ENCODE measurements at places on chromosomes 5 and 9.

- no peak for DNase-seq
Measured at GRCh38 chr9:112198646-112199045, 23.5 kb upstream of the SUSD1 start.

DNA sequence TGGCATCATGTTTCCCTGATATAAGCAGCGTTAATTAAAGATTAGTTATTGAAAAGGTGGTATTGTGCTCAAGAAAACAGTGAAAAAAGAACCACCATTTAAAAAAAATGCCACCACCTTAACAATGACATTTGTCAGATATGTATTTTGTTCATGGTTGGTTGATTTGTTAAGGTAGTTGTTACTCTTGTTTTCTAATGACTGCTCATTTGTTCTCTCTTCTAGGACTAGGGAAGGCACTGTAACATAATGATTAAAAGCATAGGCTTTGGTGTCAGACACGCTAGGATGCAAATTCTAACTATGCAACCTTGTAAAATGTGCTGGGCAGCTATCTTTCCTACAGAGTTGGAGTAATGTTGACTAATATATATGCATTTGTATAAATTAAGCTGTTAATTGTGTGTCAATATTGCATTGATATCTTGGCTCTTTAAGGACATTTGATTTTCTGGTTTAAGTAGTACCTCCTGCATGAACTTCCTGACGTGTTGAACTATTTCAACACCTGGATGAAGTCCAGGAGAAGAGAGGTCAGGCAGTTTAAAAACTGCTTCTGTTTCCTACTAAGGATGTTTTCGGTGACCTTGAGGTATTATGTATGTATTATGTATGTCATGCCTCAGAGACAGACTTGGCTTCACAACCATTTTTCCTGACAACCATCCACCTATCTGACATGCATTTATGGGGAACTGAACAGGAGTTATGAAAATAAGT, 77.8 kb downstream of the MUSK start:
- DNase-seq = no peak

- no peak for DNase-seq
Measured at GRCh38 chr5:71743155-71743554, 24.1 kb downstream of the CARTPT start.

DNA sequence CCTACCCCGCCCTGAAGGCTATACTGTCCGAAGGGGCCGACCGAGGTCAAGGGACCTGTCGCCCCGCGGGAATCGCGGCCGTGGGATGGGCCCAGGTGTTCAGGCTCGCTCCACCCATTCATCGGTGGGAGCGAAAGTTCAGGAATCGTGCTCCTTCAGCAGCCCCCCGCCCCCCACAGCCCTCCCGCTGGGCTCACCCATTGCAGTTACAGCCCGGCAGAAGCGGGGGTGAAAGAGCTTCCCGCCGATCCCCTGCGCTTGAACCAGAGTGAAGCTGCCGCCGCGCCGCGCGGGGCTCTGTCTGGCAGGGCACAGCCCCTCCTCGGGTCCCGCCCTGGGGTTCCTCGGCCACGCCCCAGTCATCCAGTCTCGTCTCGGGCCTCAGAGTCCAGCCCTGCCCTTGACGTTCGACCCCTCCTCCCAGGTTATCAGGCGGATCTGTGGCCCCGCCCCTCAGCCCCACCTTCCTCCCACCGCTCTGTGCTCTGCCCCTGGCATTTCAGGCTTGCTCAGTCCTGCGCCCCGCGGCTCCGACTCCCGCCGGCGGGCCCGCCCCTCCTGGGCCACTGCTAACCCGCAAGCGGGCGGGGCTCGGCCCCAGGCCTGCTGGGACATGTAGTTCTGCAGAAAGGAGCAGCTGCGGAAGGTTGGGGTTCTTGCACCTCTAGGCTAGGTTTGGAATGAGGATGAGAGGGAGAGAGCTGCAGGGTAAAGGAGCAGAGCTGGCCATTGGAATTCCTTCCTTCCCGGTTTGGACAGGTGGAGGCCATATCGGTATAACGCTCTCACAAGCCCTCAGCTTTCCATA, at the start of gene MYORG:
Gene MYORG, minus strand, starts transcription at position 303 of the 808 bp plus-strand sequence. CDS start 3,955 bp downstream, outside the sequence.
- peak; percentile 81 for DNase-seq

- DNase-seq = no peak
Measured at GRCh38 chr5:33824516-33825195, 67.1 kb downstream of the ADAMTS12 start.
